ENCODE measurements at places on chromosomes 3 and 15.

DNA sequence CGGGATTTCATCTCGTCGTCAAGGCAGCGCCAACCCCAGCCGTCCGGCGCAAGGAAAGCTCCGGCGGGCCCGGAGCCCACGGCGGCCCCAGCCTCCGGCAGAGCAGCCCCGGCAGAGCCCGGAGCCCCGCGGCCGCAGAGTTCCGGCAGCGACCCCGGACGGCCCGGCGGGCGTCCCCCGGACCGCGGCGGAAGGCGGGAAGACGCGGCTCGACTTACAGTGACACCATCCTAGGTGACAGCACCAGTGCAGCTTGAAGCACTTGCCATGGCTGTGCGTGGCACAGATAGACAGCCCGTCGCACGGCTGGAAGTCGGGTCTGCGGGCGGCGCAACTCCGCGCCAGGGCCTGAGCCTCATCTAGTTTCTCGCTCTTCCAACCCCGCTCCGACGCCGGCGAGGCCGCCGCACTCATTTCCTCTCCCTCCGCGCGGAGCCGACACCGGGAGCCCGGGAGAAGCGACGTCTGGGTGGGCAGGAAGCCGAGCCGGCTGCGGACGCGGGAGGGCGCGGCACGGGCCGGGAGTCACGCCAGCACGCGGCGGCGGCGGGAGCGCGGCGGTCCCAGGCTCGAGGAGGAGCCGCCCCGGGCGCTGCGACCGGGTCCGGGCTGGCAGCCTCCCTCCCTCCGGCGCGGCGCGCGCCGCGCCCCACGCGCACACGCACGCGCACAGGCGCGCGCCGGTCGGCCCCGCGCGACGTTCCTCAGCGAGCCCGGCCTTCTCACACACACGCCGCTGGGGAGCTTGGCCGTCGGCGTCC lies at the start of gene C3orf70:
C3orf70 (minus strand) TSS at position 651 of the 761 bp plus-strand sequence; CDS start at position 414, 237 bp downstream.
- H3K4me3 ChIP-seq, result peak within 1 kb of the TSS; percentile 93
- H3K27ac ChIP-seq, result peak within 1 kb of the TSS; percentile 41
- H3K27me3 ChIP-seq, result no peaks in the 10 kb centered on the region
- peaks cover 14% of the 10 kb centered on the region for H3K4me1 ChIP-seq
- no peaks in the 10 kb centered on the region for H3K36me3 ChIP-seq

- no peak overlapping the region for H3K4me3 ChIP-seq
- no peaks in the 10 kb centered on the region for H3K36me3 ChIP-seq
- H3K27ac ChIP-seq, result no peak overlapping the region
- no peaks in the 10 kb centered on the region for H3K4me1 ChIP-seq
Measured at GRCh38 chr3:154690413-154690812, 260.4 kb upstream of the GPR149 start.

DNA sequence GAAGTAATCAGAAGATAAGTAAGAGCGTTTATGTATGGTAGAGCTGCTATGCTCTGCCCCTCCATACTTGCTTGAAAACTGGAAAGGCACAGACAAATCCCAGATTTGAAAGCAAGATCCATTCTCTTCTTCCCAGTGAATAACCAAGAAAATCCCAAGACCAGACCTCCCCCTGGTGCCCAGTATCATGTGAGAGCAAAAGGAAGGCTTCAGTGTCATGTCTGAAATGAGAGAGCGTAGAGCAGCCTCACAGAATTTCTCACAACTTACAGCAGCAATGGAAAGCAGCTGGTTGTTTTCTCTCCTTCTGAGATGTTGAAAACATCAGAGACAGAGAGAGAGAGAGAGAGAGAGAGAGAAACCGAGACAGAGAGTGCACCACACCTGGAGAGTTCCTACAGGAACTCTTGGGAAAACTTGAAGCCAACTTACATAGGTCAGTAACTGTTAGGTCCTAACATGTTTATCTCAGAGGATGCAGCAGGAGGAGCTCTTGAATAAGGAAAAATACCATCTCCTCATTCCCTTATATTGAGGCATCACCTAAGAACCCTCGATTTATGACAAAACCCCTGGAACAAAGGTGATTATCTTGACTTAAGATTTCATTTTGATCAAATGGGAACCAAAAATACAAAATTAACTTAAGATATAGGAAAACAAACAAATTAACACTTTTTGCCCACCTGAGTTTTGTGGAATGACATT lies 273.3 kb downstream of the NSUN3 start:
- peak; percentile 43 for DNase-seq
- no peak overlapping the region for H3K4me3 ChIP-seq
- no peak overlapping the region for H3K27ac ChIP-seq

- no peak overlapping the region for H3K27ac ChIP-seq
- DNase-seq, result no peak
- no peaks in the 10 kb centered on the region for H3K27me3 ChIP-seq
- peaks cover 5% of the 10 kb centered on the region for H3K36me3 ChIP-seq
- H3K4me3 ChIP-seq, result no peak overlapping the region
Measured at GRCh38 chr3:136672457-136672856, 79.7 kb downstream of the STAG1 start.

DNA sequence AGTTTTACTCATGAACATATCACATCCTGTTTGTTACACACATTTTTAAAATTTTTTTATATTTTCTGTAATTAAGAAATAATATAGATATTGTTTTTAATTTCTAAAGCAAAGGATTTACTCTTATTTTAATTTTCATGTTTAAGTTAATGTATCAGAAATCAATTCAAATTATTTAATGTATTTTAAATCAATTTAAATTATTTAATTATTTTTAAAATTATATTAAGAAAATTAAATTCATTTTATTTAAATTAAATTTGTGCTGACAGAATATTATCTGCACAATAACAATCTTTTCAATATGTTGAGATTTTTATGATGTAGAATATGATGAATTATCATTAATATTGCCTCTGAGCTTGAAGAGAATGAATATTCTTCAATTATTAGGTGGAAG lies 681.2 kb upstream of the ALCAM start:
- no peak overlapping the region for H3K4me3 ChIP-seq
- H3K36me3 ChIP-seq, result no peaks in the 10 kb centered on the region
- H3K4me1 ChIP-seq, result no peaks in the 10 kb centered on the region
- no peak for DNase-seq

- H3K27me3 ChIP-seq, result no peaks in the 10 kb centered on the region
- H3K4me3 ChIP-seq, result no peak overlapping the region
- no peaks in the 10 kb centered on the region for H3K4me1 ChIP-seq
Measured at GRCh38 chr15:50365971-50366370, 11.0 kb upstream of the GABPB1 start.

- H3K27ac ChIP-seq, result no peak overlapping the region
- no peak overlapping the region for H3K4me3 ChIP-seq
- no peaks in the 10 kb centered on the region for H3K36me3 ChIP-seq
- DNase-seq, result no peak
- H3K27me3 ChIP-seq, result no peaks in the 10 kb centered on the region
- H3K4me1 ChIP-seq, result peaks cover 27% of the 10 kb centered on the region
Measured at GRCh38 chr15:68421798-68422402, 10.1 kb downstream of the ITGA11 start.

DNA sequence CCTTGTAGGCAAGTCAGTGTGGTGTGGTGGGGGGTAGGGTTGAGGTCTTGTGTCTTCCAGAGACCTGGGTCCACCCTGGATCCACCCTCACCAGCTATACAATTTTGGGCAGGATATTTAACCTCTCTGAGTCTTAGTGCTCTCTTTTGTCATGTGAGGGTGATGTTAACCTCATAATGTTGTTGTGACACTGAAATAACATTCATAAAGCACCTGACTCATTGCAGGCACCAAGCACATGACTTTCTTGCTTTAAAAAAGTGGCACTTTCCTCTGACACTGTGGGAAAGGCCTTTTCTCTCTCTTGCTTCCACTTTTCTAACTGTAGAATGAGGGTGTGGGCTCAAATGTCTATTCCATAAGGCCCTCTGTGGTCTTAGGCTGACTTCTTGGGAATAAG lies 75.5 kb downstream of the SCN10A start:
- no peak overlapping the region for H3K4me3 ChIP-seq
- H3K4me1 ChIP-seq, result no peaks in the 10 kb centered on the region
- no peaks in the 10 kb centered on the region for H3K36me3 ChIP-seq
- no peak overlapping the region for H3K27ac ChIP-seq
- no peaks in the 10 kb centered on the region for H3K27me3 ChIP-seq
- DNase-seq, result no peak

DNA sequence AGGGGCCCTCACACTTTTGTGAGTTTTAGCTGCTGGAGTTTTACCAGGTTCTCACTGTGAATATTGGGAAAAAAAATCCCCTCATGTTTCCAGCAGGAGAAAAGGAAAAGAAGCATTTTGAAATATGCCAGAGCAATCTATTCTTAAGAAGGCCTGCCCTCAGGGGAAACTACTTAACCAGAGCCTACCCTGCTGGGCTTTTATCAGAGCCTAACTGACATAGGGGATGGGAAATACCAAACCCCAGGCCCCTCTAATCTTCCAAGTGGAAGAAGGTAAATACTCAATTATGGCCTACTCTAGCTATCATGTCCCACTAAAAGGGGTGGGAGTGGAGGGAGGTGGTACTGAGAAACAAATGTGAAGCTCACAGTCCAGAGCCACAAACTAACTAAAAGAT lies 68.7 kb upstream of the NMNAT3 start:
- no peaks in the 10 kb centered on the region for H3K4me1 ChIP-seq
- H3K36me3 ChIP-seq, result no peaks in the 10 kb centered on the region
- H3K27me3 ChIP-seq, result no peaks in the 10 kb centered on the region
- no peak for DNase-seq

- H3K27ac ChIP-seq, result no peak within 1 kb of the TSS
- peak; percentile 56 for DNase-seq
- H3K36me3 ChIP-seq, result no peaks in the 10 kb centered on the region
- peak within 1 kb of the TSS; percentile 76 for H3K4me3 ChIP-seq
- H3K4me1 ChIP-seq, result peaks cover 6% of the 10 kb centered on the region
- H3K27me3 ChIP-seq, result no peaks in the 10 kb centered on the region
Measured at GRCh38 chr3:51670823-51671733, at the start of gene TEX264. Gene TEX264, plus strand, starts transcription at chr3:51671252. Its CDS starts 3,053 bp downstream, at chr3:51674305.

GRCh38 chr3:82607391-82607790 lies 845.9 kb upstream of the GBE1 start:
- H3K4me3 ChIP-seq, result no peak overlapping the region
- DNase-seq, result no peak
- no peaks in the 10 kb centered on the region for H3K4me1 ChIP-seq
- no peaks in the 10 kb centered on the region for H3K36me3 ChIP-seq
- no peak overlapping the region for H3K27ac ChIP-seq
- H3K27me3 ChIP-seq, result no peaks in the 10 kb centered on the region

DNA sequence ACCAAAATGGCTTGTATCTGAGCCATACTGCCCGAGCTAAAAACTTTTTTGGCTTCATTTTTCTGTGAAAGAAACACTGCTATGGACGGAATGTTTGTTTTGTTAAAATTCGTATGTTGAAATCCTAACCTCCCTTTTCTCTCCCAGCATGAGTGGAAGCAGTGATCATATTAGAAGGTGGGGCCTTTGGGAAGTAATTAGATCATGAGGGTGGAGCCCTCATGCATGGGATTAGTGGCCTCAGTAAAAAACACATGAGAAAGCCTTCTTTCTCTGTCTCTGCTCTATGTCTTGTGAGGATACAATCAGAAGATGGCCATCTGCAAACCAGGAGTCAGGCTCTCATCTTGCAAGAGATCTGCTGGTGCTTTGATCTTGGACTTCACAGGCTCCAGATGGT lies 7.4 kb upstream of the FNDC3B start:
- no peaks in the 10 kb centered on the region for H3K36me3 ChIP-seq
- no peak overlapping the region for H3K27ac ChIP-seq
- no peak for DNase-seq

DNA sequence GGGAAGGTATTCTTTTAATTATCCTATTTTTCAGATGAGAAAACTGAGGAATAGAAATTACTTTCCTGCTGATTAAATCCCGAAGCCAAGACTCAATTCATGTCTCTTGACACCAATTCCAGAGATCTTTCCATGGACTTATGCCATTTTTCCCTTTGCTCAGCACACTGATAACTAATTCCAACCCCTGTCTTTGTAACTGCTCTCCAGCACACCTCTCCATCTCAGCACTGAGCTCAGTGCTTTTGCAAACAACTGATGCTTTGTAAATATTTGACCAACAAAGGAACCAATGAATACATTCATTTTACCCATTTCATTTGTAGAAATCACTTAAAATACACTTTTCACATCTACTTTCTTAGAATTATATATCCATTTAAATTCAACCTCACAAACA lies 249.1 kb downstream of the IL5RA start:
- DNase-seq, result no peak
- no peaks in the 10 kb centered on the region for H3K4me1 ChIP-seq
- no peak overlapping the region for H3K27ac ChIP-seq
- no peak overlapping the region for H3K4me3 ChIP-seq

- DNase-seq, result no peak
- H3K4me1 ChIP-seq, result no peaks in the 10 kb centered on the region
- H3K4me3 ChIP-seq, result no peak overlapping the region
- no peak overlapping the region for H3K27ac ChIP-seq
Measured at GRCh38 chr15:67632261-67632660, 89.8 kb downstream of the MAP2K5 start.

GRCh38 chr3:14796403-14797077 lies 22.2 kb upstream of the FGD5 start:
- no peaks in the 10 kb centered on the region for H3K27me3 ChIP-seq
- no peak overlapping the region for H3K4me3 ChIP-seq
- H3K4me1 ChIP-seq, result peaks cover under 1% of the 10 kb centered on the region
- no peak for DNase-seq

DNA sequence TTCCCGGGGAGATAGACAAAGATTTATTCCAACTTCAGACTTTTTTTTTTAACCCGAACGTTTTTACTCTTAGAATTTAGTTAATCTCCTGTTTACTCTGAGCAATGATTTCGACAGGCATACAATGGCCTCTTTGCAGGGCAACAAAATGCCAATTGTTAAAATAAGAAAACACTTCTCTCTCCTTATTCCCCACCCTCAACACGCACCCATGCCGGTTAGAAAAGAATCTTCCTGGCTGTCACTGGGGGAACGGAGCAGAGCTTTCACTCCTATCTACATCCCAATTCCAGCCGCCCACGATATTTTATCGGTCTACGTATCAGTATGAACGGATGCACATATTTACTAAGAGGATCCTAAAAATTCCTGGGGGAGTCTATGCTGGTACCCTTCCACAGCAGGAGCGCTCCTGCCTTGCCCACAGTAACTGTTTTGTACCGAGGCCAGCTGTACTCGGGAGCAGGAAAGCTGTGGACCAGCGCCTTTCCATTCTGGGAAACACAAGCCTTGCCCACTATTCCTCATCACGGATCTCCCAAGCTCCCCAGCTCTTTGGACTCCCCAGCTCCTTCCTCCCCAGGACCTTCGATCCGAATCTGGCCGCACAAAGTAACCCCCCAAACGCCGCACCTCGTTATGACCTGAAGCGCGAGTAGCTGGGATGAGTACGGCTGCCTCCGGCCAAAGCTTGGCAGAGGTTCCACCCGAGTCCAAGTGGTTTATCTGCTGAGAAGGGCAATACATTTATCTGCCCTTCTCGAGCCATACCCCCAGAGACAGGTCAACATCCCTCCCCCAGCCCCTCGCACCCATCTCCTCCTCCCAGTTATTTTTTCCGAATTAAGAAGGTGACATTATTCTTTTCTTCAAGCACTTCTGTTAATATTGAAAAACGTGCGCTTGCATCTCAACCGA lies 2.2 kb upstream of the FOXB1 start:
- H3K36me3 ChIP-seq, result no peaks in the 10 kb centered on the region
- peak; percentile 27 for DNase-seq
- H3K27me3 ChIP-seq, result peaks cover 32% of the 10 kb centered on the region

DNA sequence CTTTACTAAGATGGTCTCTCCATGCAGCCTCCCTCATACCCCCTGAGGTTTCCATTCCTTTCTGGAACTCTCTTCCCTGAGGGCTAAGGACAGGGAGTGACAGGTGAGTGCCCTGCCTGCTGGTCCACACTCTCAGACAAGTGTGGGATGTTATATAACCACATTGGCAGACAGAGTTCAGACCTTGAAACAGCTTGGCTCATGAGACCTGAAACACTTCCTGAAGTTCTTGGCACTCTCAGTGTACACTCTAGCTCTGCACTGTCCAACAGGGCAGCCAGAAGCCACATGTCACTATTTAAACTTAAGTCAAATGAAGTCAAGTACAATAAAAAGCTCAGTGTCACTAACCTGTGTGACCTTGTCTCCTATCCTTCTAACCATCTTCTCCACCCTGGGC lies 188.5 kb downstream of the ZNF621 start:
- no peak overlapping the region for H3K4me3 ChIP-seq
- H3K27ac ChIP-seq, result no peak overlapping the region
- no peak for DNase-seq
- no peaks in the 10 kb centered on the region for H3K27me3 ChIP-seq
